Stimulated activated CD8-positive, alpha-beta memory T cell treated with anti-CD3 and anti-CD28 coated beads, Interleukin-4, amount 100 ng/mL, for 4 hours (primary cell): ENCODE measurements at places on chromosomes 11 and 22.

DNA sequence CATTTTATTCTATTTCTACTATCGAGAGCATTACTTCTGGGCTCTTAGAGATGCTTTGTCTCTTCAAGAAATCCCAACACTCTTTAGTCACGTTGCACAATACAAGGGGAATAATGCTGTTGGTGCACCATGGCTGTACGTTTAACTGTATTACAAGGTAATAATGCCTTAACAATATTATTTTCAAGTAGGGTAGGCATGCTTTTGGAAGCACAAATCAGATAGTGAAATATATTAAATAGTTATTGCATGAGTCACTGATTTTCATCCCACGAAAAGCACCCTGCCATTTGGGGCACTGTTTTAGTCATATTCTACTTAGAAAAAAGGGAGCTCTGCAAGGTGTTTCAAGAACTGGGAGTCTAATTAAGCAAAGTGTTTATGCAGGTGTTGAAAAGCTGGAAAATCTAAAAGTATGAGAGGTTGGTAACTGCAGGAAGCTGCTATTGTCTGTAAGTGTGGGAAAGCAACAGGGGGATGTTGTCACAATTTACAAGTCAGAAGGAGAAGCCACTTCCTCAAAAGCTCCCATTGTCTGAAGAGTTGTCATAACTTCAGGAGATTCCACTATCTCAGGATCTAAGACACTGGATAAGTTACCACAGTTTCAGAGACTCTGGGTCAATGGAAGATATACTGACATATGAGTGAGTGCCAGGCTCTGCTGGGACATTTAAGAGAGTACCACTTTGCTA lies 218.2 kb downstream of the JRKL start:
- DNase-seq = no peak

DNA sequence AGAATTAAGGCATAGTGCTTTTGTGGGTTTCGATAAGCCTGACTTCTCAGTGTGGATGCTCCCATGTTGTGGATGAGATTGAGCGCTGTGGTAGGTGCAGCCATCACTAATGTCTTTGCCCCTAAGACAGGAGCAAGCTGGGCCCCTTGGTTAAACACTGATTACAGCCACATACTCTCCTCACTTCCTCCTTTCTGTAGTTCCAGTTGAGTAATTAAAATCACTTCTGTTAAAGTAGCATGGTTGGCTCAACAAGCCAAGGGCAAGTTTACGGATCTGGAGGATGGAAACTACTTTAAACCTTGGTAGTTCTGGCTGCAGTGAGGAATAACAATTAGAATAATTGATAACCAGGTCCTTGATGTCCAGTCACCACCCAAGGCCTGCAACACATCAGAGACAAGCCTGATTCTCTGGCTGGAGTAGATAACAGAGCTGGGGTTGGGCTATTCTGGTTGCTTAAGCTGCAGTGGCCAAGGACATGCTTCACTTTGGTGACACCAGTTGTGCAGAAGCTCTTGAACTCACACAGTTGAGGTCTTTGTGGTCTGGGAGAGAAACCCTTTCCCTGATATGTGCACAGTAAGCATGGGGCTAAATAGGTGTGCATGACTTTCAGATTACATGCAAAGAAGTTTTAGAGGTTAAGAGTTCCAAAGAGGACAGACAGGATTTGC lies 81.3 kb downstream of the KIRREL3 start:
- no peak for DNase-seq

DNA sequence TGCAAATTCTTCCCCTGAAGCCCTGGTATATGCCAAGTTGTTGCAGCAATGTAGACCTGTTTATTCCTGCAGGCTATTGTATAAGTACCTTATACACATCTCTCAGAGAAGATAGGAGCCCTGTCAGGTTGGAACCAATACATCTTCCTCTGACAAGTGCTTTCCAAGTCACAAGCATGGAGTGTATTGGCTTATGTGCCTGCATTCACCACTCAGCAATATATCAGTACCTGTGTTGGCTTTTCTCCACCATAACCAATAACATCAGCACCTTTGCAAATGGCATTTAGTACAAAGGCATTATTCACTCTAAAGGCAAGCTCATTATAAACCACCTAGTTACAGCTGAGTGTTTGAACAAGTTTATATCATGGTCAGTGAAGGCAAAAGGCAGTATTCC lies 611.7 kb upstream of the CNTN5 start:
- DNase-seq = no peak

DNA sequence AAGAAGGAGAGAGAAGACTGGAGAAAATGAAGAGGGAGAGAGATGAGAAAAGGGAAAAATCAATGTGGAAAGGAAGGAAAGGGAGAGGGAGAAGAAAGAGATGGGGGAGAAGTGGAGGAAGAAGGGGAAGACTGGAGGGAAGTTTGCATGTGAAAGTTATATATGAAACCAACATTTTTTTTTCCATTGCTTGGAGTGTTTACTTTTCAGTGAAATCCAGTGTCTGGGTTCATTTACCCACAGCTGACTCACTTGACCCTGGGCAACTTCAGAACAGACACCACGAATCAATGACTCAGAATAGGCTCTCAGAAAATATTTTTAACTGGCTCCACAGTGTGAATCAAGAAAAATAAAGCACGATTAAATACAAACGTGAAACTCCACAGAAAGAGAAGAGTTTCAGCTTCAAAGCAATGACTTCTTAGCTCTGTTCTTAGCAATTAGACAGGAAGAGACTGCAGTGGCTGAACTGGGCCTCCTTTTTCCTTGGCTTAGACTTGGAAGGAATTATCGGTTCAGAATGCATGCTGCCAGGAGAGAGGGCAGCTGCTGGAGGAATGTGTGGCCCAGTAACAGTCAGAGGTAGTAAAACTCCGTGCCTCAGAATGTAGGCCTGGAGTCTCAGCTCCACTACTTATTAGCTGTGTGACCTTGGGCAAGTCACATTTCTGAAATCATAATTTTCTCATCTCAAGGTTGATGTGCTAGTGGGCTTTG lies 237.5 kb downstream of the MIAT start:
- DNase-seq = no peak

DNA sequence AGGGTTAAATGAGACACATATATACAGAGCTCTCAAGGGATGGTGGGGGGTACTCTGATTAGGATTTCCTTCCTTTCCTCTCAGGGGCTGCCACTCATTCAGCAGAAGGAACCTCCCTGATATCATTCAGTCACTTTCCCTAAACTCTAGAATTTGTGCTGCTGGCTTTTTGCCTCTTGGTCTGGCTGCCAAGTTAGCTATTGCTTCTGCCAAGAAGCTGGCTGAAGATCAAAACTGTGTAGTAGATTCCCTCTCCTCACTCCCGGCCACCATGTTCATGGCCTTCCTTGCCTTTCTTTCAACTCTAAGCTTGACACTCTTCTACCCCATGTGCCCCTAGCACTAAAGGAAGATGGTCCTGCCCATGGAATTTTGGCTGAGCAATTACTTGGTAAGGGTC lies 18.7 kb downstream of the SLC6A5 start:
- no peak for DNase-seq

GRCh38 chr11:61675826-61676225 lies 4.4 kb upstream of the DAGLA start:
- no peak for DNase-seq

GRCh38 chr11:58059007-58059350 lies 28.2 kb downstream of the OR6Q1 start:
- no peak for DNase-seq

DNA sequence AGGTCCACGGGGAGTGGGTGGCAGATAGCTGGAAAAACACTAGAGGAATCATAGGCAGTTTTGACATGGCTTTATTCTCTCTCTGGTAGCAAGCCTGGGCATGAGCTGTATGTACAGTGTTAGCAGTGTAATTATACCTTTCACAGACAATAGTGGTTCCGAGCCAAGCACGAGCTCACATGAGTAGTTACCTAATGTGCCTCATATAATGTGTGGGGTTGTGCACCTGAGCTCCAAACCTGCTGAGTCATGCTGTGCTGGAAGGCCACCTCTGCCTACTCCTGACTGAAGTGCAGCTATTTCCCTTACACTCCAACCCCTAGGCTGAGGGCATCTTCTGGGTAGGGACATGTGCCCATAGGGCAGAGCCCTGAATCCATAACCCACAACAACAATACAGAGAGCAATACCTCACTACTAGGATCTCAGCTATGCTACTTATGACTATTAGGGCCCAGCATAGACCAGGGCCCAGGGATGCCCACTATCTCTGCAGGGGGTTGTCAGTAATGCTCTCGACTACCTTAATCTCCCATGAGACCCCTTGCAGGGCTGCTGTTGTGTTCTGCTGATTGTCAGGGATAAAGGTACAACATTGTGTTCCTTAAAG lies 432.1 kb downstream of the DYNC2H1 start:
- DNase-seq = no peak

DNA sequence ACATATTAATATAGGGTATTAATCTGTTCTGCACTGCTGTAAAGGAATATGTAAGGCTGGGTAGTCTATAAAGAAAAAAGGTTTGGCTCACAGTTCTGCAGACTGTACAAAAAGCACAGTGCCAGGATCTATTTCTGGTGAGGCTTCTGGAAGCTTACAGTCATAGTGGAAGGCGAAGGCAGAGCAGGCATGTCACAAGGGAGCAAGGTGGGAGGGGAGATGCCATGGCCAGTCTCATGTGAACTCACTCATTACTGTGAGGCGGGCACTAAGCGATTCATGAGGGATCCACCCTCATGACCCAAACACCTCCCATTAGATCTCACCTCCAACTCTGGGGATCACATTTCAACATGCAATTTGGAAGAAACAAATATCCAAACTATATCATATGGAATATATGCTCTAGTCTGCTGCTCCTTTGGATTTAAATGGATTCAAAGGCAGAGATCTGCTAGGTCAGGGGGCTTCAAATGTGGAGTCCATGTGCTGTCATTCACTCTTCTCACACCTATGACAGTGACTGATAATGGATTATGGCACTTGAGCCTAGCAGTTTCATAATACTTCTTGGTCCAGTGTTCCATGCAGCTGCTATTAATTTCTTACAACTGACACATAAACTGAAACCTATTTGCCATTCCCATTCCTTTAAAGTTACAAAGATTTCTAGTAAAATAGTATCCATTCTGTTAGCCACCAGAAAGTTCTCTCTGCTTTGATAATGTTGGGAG lies 146.0 kb downstream of the ATG16L2 start:
- DNase-seq = no peak

GRCh38 chr11:38598418-38598817 lies 2000.4 kb upstream of the RAG2 start:
- no peak for DNase-seq

DNA sequence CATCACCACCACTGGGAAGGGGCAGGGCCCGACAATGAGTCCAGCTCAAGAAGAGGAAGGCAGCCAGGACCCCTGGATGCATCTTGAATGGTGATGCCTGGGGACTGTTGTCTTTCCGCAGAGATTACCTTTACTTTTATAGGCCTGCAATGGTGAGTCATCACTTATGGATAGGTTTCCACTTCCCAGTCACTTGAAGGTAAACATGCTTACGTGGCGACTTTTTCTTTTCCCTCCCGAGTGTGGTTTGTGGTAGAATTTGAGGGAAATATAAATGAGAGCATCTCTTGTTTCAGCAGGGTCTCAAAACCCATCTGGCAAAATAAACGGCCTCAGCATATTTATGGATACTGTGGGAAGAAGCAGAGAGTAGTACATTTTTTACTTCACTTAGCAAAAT lies at the start of gene MMP13:
Gene MMP13 (minus strand): TSS at position 109 of the 400 bp plus-strand sequence. CDS start 27 bp downstream, at position 82.
- DNase-seq = no peak

DNA sequence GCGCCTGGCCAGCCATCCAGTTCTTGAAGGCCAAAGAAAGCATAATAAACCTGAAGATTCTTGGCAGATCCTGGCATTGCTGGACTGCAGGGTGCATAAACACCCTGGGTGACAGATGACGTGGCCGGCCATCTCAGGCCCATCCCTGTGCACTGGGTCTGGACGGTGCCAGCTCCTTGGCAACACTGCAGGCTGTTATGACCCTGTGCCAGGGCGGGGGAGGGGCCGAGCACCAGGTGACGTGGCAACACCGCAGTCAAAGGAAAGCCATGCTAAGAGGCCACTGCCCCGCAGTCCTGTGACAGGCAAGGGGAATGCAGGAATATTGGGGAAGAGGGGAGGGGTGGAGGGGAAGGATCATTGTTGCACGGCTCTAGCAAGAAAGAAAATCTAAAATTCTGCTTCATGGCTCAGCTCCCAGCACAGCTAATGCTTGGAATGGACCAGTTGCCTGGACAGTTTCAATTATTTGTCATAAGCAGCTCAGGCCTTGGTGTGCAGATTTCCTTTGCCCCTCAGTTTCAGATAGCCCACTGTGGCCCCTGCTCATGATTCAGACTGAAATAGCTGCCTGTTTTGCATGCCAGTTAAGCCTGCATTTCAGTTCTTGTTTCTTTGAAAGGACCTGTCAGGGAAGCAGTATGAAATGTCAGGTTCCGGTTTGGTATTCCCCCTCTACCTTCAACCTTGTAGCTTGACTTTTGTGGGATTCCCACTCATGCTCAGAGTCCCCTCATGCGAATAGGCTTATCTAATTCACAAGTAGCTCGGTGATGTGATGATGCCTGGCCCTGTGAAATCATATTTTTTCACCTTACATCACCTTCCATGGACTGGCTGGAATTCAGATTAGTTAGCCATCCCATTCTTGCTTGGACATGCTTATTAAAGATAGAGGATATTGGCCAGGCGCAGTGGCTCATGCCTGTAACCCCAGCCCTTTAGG lies 29.7 kb upstream of the DDX6 start:
- no peak for DNase-seq

DNA sequence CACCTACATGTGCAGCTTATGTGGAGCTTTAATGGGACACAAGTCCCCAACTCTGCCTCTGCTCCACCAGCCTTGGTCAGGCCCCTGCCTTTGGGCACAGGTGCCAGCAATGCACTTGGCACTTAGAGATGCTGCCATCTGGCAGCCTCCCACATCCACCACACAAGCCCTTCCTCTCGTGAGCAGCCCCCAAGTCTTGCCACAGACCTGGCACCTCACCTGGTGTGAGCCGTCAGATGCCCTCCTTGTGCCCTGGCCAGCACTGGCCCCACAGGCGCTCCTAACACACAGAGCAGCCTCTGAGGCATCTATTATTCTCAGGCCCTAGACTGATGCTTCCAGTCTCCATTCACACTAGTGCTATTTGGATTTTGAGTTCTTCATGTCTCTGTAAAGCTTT lies 24.5 kb upstream of the SERPIND1 start:
- no peak for DNase-seq

- DNase-seq = no peak
Observed at GRCh38 chr11:75814363-75814676, 690 bp upstream of the UVRAG start.

- DNase-seq = no peak
Observed at GRCh38 chr11:96043291-96043690, 119.4 kb upstream of the MTMR2 start.

DNA sequence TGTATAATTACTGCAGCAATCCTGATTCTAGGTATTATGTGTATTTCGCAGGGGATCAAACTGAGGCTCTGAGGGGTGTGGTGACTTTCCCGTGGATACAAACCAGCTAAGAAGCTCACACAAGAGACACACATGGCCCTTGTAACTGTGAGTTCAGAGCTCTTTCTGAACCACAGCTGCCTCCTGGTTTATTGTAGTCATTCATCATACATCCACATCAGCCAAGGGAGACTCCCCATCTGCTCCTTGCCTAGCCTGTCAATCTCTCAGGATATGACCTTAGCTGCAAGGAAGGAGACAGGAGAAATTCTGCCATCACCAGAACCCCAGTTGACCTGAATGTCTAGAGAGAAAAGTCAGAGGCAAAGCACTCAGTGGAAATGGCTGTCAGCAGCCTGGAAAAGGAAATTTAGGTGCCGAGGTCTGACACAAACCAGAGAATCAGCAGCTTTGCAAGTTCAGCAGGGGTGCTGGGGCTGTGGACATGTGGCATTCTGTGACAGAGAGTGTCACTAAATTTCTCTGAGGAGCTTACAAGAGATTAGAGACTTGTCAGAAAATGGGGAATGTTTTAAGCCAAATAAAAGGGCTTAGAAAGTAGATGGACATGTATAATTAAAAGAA lies 209.5 kb downstream of the AASDHPPT start:
- DNase-seq = no peak
